Anterior cingulate cortex (tissue), 58 donors: ENCODE measurements at places on chromosomes 1 and 21.

GRCh38 chr1:175369696-175370095, 177.1 kb upstream of the KIAA0040 start:
- DNase-seq, result no peak

GRCh38 chr1:76868154-76868882, 1.0 kb downstream of the ST6GALNAC5 start:
- peak; percentile 13 for DNase-seq

DNA sequence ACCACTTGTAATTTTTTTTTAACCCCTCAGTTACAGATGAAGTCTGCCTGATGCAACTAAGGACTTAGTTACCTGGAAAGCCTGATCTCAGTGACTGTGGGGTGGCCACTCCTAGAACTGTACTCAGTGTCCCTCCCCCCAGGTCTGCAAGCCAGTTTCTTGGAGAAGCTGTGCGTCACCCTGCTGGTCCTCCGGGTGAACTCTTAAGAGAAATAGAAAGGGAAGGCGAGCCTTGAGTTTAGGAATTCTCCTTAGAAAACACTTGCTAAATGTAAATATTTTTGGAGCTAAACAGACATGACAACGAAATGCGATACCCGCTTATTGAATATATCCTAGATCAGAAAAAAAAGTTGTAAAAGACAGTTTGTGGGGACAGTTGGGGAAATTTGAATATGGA, 730 bp downstream of the SLC16A4 start:
- no peak for DNase-seq

DNA sequence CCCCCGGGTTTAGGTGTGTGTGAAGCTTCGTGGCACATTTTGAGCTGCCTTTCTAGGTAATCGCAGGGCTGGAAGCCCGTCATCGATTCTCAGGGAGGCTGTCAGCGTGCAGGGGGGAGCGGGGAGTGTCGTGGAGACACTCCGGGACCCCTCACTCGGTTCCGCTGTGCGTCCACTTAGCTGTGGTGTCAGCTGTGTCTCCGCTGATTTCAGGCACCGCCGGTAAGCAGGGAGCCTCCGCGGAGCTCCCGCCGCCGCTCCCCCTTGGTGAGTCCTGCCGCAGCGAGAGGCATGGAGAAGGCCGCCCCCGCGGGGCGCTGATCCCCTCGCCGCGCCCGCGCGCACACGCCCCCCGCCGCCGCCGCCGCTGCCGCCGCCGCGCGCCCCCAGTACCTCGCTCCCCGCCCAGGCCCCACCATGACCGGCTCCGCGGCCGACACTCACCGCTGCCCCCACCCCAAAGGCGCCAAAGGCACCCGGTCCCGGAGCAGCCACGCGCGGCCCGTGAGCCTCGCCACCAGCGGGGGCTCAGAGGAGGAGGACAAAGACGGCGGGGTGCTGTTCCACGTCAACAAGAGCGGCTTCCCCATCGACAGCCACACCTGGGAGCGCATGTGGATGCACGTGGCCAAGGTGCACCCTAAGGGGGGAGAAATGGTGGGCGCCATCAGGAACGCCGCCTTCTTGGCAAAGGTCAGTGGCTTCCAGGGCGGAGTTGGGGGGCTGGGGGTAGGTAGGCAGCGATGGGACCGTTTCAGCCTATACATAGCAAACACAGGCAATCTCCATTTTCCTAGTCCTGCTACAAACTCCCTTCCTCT, 995 bp downstream of the VASH2 start:
- no peak for DNase-seq

GRCh38 chr1:234958066-234958705, 170.5 kb downstream of the TOMM20 start:
- no peak for DNase-seq

DNA sequence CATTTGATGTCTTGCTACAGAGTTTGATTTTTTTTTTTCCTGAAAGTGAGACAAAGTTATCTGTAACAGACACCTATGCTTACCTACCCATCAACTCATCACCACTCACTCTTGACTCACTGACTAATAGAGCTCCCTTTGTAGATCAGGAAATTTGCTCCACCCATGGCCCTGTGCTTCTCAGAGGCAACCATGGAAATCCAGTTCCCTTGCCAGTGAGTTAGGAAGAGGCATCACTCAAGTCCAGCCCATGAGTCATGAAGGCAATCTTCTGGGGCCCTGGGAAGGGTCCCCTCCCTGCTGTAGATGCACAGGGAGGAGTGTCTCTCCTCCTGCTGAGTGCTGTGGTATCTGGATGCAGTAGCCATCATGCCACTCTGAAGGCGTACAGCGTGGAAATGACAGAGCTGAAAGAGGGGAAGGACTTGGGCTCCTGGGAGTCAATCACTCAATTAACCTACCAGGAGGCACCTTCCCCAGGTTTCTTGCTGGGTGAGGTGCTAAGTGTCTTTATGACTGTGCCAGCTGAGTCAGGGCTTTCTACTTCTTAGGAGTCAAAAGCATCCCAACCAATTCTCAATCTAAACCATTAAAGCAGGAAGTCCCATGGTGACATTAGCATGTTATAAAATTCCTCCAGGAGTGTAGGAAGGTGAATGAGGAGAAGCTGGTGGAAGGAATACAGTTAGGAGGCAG, 56.1 kb downstream of the DNTTIP2 start:
- no peak for DNase-seq

GRCh38 chr1:153506831-153507413, 28.9 kb downstream of the S100A6 start:
- DNase-seq, result no peak

GRCh38 chr1:229047161-229047839, 223.6 kb upstream of the RAB4A start:
- no peak for DNase-seq

DNA sequence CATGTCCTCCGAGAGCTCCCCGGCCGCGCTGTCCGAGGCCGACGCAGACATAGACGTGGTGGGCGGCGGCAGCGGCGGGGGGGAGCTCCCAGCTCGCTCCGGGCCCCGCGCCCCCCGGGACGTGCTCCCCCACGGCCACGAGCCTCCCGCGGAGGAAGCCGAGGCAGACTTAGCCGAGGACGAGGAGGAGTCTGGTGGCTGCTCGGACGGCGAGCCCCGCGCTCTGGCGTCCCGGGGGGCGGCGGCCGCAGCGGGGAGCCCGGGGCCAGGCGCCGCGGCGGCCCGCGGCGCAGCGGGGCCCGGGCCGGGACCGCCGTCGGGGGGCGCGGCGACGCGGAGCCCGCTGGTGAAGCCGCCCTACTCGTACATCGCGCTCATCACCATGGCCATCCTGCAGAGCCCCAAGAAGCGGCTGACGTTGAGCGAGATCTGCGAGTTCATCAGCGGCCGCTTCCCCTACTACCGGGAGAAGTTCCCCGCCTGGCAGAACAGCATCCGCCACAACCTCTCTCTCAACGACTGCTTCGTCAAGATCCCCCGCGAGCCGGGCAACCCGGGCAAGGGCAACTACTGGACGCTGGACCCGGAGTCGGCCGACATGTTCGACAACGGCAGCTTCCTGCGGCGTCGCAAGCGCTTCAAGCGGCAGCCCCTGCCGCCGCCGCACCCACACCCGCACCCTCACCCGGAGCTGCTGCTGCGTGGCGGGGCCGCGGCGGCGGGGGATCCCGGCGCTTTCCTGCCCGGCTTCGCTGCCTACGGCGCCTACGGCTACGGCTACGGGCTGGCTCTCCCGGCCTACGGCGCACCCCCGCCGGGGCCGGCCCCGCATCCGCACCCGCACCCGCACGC, 547 bp downstream of the FOXD2 start:
- DNase-seq, result no peak

DNA sequence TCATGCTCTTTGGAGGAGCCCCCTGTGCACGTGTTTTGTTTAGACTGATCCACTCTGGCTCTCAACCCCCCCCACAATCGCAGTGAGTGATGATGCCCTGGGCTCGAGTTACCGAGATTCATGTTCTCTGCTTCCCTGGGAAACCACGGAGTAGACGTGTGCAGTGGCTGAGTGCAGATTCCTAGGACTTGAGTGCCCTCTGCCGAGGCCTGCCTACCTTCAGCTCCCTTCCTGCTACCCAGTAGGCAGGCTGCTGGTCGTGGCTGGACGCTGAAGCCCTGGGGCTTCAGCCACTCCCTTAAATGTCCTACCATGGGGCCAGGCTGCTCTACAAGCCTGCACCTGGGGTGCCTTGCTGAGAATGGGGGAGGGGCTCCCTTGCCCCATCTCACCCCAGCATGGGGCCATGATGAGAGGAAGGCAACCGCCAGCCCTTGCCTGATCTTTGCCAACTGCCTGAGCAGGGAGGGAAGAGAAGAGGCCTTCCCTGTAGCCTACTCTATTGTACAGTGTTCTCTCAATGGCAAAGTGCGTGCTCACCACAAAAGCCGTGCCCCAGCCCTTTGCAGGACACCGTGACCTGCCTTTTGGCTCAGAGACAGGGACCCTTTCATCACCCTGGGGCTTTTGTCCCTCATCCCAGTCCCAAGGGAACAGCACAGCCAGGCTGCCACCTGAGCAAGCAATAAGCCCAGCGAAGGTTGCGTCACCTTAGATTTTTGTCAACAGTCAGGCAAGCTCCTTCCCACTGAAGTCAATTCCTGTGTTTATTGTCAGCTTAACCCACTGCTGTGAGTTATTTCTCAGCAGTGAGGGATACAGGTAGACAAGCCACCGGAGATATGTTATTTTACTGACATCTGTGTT, 4.1 kb upstream of the GRIK3 start:
- DNase-seq, result peak; percentile 50

- no peak for DNase-seq
Measured at GRCh38 chr1:205563927-205564441, 59.5 kb downstream of the CDK18 start.

DNA sequence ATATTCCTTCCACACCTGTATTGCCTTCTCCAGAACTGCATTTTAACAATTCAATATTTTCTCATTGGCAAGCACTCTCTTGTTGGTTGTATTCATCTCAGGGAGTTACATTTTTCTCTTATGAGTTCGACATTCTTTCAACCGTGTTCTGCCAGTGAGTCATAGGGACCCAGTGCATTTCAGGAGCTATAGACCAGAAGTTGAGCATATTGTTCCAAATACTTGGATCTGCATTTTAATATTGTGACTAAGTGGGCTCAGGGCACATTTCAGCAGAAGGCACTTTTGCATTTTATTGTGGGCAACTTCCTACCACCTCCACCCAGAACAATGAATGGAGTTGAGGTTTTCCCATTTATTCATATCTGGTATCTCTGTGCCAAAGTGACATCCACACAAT, 132.8 kb downstream of the TNFSF18 start:
- no peak for DNase-seq

DNA sequence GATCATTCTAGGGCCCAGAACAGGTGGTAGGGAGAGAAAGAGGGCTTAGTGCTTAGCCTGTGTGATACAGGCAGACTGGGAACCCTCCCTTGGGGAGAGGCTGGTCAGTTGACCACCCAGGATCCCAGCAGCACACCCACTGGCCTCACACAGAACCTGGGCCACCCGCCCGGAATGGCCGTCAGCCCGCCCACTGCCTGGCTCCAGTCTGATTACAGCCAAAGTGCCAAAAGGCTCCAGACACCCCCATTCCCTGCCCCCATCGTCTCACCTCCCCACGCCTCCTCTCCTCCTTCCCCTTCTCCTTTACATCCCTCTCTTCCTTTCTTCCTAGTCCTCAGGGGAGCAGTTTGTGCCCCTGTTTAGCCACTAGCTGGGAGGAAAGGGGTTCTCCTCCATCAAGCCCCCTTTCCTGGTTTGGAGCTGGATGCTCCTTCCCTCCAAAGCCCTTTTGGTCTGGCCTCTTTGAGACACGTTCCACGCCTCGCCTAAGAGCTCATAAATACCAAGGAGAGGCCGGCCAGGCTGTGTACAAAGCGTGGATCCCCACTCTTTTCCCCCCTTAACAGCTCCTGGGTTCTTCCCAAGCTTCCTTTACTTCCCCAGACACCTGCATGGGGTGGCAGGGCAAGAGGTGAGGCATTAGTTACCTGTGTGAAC, 4.6 kb upstream of the WNT2B start:
- no peak for DNase-seq

DNA sequence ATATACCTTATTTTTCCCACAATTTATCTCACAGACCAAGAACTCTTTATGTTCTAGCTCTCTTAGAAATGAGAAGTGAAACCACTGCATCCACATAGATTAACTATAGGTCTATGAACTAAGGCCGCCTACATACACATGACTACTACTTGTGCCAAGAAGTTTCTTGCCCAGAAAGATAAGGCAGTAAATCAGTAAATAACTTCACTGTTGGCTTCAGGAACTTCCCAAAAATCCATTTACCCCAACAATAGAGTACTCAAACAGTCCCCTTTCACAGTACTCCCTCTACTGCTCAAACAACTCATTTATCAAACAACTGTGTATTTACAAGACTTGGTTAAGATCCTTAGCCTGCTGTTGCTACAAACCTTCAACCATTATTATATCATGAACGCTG, 96.5 kb downstream of the NME7 start:
- no peak for DNase-seq

- no peak for DNase-seq
Measured at GRCh38 chr1:231612393-231613089, 14.0 kb upstream of the DISC1 start.

- no peak for DNase-seq
Measured at GRCh38 chr1:213884402-213884801, 103.4 kb upstream of the PROX1 start.

DNA sequence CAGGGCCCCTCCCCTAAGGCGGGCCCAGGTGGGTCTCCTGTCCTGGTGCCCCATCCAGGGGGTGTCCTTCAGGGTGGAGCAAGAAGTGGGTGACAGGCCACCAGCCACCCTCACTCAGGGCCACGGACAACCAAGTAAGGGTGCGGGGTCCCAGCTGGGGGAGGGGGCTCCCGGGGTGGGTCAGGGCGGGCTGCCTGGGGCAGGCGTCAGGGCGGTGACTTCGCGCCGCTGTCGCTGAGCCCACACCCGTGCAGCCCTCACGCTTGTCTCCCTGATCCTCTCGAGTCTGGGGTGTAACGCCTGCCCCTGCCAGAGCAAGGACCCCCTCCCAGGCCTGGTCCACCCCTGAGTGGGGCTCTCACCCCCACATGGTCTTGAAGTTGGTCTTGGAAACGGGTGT, 22.2 kb downstream of the ARHGEF16 start:
- no peak for DNase-seq
